ENCODE measurements at places on chromosomes 6 and 20.

GRCh38 chr6:90386399-90387382 is 90.0 kb upstream of the BACH2 start:
- no peak for DNase-seq

DNA sequence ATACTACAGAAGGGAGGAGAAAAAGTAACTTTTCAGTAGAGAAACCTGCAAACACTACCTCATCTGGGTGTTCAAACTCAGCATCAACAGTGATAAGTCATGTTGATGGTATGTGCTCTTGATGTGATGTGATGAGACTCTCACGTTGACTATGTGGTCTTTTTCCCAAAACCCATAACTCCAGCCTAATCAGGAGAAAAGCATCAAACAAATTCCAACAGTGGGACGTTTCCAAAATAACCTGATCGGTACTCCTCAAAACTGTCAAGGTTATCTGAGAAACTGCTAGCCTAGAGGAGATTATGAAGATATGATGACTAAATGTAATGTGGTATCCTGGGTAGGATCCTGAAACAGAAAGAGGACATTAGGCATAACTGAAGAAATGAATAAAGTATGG is 41.9 kb upstream of the TAB2 start:
- no peak for DNase-seq

- no peak for DNase-seq
Measured at GRCh38 chr6:25706314-25707014, 48.1 kb upstream of the SLC17A4 start.

GRCh38 chr20:22385602-22386305 is 198.6 kb downstream of the FOXA2 start:
- DNase-seq: no peak

GRCh38 chr20:21556398-21556797 is 42.5 kb upstream of the NKX2-2 start:
- no peak for DNase-seq

DNA sequence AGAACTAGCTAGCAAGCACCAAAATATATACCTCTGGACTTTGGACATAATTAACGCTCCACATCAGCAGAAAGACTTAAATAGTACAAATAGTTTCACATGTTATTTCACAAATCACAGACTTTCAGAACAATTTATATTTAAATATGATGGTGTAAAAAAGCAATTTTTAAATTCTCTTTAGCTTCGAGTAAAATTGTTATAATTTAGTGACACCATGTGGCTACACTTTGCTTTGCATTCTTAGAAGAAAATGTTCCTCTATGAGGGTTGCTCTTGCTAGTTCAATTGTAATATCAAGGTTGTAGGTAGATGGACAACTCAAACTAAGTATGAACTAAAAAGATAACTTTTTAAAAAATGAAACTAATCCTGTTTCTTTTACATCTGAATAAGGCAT is 69.0 kb downstream of the BTBD9 start:
- no peak for DNase-seq

DNA sequence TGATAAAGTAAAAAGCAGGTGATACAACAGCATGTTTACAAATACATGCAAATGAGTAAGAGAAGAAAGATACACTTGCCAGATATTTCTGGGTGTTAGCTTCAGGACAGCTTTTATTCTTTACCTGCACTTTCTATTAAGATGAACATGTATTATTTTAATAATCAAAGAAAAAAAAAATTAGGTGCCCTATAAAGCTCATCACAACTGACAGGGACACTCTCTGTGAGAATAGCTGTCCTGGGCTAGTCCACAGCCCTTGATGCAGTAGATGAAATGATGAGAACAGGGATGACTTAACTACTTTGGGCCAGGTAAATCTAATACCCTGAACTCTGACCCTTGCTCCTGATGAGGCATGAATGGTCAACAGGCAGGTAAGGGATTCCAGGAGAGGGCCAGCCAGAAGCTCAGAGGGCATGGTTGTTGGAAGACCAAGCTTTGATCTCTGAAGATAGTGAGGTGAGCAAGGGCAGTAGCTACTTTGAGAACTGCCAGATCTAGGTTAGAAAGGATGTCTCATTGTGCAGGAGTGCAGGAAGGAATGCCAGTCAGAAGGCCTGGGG is 15.6 kb downstream of the NSFL1C start:
- no peak for DNase-seq

GRCh38 chr6:170029416-170030283 is 261.2 kb downstream of the DLL1 start:
- DNase-seq: no peak

DNA sequence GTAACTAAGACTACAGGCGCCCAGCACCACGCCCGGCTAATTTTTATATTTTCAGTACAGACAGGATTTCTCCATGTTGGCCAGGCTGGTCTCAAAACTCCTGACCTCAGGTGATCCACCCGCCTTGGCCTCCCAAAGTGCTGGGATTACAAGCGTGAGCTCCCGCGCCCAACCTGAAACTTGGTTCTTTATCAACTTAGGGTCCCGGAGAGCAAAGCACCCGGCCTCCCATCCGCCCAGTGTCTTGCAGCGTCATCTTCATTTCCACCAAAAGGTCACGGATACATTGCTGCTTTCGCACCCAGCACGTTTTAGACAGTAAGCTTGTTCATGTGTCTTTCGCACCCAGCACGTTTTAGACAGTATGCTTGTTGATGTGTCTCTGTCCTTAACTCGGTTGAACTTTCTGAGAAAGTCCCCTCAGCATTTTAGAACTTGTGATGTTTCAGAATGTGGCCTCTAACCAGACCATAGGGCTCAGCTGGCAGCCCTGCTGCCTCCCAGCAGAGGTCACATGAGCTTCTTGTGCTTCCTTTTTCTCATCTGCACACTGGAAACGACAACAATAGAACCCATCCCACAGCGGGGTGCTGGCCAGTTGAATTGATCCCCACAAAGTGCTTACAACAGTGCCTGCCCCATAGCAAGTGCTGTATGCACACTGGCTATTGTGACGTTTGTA is 48.8 kb downstream of the PRR18 start:
- DNase-seq: no peak

DNA sequence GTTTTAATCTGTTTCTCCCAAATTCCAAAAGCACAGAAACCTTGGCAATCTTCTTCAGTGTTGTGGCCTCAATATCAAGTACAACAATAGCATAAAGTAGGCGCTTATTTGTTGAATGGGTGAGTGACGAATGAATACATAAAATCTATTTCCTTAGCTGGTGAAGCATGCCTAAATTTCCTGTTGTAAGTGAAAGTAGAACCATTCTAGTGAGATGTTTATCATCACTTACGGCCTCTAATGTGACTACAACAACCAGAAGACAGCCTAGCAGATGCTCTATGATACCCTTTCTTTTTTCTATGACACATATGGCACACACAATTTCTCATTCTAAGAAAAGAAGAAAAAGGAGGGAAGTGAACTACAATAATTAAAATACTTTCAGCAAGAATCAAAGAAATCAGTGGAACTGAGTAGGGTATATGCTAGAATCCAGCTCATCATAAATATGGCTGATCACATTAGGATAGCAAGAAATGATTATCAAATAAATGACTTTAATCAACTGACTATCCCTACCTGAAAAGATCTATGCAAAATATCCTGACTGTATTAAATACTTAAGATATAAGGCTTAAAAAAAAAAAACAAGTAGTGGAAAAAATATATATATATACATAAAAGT is 67.4 kb downstream of the BTBD9 start:
- DNase-seq: no peak

DNA sequence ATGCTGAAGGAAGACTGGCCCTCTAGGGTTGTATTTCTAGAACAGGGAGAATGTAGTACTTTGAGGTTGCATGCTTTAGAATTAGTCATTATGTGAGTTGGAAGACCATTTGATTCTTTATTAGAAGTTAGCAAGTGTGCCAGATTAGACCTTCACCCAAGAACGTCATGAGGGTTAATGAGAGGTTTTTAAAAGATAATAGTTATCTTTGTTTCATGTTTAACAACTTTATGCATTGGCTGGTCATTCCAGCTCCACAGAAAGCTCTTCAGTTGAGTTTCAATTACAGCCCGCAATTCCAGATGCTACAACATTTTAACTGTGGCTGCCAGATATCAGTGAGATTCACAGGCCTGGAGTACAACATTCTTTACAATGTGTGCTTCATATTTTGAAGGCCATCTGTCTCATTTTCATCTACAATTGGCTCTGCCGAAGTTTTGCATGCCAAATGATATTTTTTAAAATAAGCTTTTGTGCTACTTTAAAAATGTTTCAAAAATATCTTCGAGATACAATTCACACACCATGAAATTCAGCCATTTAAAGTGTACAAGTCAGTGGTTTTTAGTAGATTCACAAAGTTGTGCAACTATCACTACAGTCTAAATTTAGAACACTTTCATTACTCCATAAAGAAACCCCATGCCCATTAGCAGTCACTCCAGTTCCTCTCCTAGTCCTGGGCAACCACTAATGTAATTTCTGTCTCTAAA is 61.1 kb upstream of the FBXO30 start:
- DNase-seq: no peak

DNA sequence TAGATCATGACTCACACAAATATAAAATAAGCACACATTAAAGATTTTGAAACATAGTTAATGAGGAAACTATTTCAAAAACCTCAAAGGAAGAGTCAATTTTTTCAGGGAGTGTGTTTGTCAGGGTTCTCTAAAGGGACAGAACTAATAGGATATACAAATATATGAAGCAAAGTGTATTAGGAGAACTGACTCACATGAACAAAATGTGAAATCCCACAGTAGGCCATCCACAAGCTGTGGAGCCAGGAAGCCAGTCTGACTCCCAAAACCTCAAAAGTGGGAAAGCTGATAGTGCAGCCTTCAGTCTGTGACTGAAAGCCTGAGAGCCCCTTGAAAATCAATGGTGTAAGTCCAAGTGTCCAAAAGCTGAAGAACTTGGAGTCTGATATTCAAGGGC is 898.0 kb upstream of the EYS start:
- no peak for DNase-seq

- DNase-seq: no peak
Measured at GRCh38 chr20:20321917-20322316, 46.0 kb upstream of the INSM1 start.

DNA sequence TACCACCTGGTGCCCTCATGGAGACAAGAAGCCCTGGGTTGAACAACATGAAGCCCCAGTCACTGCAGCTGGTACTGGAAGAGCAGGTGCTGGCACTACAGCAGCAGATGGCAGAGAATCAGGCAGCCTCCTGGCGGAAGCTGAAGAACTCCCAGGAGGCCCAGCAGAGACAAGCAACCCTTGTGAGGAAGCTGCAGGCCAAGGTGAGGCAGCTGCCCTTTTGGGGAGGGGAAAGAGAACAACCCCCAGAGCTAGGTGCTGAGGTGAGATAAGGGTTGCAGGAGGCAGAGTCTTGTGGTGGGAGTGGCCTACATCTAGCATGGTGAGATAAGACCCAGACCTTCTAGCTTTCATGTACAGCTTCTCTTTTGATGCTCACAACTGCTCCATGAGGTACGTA is 7.0 kb downstream of the CEP250 start:
- no peak for DNase-seq

- no peak for DNase-seq
Measured at GRCh38 chr6:43835872-43836419, 65.9 kb downstream of the VEGFA start.

- no peak for DNase-seq
Measured at GRCh38 chr20:59195316-59195993, 31.8 kb downstream of the ZNF831 start.

GRCh38 chr6:14883921-14884320 is 361.9 kb upstream of the JARID2 start:
- no peak for DNase-seq

- no peak for DNase-seq
Measured at GRCh38 chr6:149373511-149373910, 26.6 kb upstream of the SUMO4 start.

GRCh38 chr6:112252571-112253497 is 1.5 kb downstream of the LAMA4 start:
- DNase-seq: no peak

- no peak for DNase-seq
Measured at GRCh38 chr6:124995131-124995530, 32.9 kb downstream of the RNF217 start.

DNA sequence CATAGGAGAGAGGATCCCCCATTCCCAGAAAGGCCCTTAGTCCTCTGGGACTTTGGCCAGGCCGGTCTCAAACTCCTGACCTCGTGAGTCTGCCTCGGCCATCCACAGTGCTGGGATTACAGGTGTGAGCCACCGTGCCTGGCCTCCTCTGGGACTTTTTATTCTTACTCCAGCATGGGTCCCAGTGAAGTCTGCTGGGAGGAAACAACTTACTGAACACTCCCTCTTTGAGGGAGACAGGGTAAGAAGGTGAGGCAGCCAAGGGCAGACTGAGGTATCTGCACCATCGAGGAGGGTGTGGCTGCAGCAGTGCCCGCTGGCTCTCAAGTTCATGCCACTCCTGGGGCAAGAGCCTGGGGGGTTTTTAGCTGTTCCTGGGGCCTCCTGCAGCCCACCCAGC is 2.4 kb downstream of the BAK1 start:
- DNase-seq: no peak

DNA sequence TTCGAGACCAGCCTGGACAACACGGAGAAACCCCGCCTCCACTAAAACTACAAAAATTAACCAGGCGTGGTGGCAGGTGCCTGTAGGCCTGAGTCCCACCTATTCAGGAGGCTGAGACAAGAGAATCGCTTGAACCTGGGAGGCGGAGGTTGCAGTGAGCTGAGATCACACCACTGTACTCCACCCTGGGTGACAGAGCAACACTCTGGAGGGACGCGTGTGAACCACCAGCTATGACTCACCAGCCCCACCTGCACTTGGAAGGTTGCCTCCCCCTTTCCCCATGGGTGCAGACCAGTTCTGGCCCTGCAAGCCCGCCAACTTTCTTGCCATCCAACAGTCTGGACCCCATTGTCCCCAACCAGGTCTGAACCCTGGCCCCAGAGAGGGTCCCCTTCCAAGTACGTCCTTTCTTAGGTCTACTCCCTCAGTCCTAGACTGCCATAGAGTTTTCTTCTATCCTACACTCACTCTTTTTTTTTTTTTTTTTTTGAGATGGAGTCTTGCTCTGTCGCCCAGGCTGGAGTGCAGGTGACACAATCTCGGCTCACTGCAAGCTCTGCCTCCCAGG is 29.2 kb downstream of the ATP9A start:
- no peak for DNase-seq

GRCh38 chr6:139778106-139778505 is 403.7 kb upstream of the CITED2 start:
- no peak for DNase-seq

DNA sequence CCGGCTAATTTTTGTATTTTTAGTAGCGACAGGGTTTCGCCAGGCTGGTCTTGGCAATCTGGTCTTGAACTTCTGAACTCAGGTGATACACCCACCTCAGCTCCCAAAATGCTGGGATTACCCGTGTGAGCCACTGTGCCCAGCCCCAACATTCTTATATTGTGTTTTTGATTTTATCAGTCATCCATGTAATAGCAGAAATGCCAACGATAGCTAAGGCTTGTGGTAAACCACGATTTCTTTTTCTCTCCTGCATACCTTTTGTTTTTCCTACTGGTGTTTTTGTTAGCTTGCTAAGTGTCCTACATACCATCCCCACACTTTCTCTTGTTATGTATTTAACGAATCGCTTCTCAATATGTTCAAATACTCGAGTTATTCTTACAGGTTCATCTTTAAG is 12.1 kb downstream of the PHACTR2 start:
- no peak for DNase-seq
